ENCODE measurements at places on chromosomes 12 and 14. TPM values are rescaled to one million over a fixed set of nuclear protein-coding genes. Genes with fewer than 3 reads are reported as not detected.

DNA sequence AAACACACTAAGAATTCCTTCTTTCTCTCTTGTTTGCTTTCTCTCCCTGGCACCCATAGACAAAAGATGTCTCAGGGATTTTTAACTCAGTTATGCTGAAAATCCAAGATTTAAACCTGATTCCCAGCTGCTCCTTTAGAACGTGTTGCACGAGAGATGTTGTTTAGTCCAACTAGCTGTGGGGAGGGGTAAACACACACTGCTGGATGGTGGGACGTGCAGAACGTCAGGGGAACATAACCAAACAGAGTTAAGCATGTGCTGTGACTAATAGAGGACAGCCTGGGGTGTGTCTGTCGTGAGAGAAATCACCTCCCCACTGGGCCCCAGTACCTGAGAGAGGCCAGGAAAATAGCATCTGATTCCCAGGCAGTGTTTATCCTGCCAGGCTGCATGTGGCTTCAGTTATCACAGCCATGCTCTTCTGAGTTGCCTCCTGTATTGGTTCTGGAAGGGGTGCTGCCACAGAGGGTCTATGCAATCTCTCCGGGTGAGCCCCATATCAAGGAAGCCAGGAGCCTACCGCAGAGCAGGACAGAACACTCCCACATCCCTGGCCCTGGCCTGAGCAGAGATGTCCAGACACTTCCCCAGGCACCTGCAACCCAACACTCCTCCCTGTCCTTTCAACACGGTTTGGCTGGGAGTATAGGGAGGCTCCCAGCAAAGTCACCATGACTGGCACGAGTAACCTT, 112.7 kb upstream of the EGLN3 start:
- DNase-seq, result no peak

GRCh38 chr12:1313906-1314305, 280.5 kb downstream of the FBXL14 start:
- no peak for DNase-seq

Gene JPH4
- total RNA-seq, result 0.27 TPM

DNA sequence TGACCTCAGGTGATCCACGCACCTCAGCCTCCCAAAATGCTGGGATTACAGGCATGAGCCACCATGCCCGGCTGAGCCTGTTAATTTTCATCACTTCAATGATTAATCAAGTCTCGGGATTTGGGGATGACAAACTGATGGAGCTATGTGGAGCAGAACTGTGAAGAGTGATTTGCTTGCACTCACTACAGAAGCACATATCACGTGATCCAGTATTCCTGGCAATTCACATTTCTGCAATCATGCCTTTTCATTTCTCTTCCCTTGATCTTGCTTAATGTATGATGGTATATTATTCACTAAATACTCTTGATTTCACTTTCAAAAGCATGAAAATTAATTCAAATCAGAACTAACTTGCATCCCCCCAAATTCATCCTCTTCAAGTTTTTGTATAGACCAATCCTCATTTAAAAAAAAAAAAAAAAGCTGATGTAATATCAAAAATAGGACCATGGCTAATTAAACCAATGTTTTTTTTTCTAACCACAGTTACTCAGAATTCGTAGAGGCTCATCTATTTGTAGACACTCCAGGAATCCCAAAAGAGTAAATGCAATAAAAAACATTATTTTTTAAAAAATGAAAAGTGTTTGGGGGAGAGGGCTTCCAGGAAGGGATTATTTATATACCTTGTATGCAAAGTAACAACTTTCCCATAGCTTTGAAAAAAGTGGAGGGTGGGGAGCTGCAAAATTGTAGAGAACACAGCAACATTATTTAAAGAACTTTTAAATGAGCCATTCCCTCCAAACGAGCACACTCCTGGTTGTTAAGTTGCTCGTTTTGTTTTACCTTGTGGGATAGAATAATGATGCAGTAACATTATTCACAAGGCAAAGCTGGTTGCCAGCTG, 7.0 kb upstream of the ATXN2 start:
- DNase-seq, result no peak

DNA sequence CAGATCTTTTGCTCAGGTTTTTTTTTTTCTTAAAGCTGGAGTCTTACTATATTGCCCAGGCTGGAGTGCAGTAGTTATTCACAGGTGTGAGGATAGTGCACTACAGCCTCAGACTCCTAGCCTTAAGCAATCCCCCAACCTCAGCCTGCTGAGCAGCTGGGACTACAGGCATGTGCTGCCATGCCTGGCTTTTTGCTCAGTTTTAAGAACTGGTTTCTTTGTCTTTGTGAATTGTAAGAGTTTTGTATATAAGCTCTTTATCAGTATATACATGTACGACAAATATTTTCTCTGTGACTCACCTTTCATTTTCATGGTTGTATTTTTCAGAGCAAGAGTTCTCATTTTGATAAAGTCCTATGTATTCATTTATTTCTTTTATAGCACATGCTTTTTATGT, 33.3 kb upstream of the C2CD5 start:
- DNase-seq, result no peak

- peak; percentile 78 for DNase-seq
These were observed 6.4 kb downstream of the ERG28 start for GRCh38 chr14:75654127-75654732.

Gene ENDOU
- total RNA-seq, result 0.27 TPM

DNA sequence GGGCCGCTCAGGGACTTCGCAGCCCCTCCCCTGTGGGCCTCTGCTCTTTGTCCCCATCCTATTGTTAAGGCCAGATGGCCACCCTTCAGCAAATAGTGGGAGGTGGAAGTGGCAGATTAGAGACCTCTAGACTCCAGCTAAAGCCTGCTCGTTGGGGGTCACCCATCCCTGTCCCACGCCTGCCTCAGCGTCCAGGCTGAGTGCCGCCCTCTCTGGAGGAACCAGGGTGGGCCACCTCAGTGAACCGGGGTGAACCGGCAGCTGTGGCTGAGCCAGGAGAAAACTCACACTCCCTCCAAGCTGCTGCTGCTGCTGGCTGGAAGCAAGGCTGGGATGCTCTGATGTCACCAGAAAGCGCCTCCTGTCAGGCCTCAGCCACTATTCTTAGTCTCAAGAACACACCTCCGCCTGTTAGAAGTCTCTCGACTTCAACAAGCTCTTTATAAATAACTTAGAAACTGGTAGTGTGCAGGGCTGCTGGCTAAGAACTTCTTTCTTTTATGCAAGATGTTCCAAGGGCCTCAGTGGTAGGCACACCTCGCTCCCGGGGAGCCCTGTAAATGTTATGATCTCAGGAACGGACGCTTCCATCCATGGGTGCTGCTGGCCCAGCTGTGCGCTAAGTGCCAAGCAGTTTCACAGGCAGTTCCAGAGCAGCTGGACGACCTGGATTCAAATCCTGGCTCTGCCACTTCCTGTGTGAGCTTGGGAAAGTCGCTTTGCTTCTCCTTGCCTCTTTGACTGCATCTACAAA, 19.8 kb upstream of the TESC start:
- no peak for DNase-seq

DNA sequence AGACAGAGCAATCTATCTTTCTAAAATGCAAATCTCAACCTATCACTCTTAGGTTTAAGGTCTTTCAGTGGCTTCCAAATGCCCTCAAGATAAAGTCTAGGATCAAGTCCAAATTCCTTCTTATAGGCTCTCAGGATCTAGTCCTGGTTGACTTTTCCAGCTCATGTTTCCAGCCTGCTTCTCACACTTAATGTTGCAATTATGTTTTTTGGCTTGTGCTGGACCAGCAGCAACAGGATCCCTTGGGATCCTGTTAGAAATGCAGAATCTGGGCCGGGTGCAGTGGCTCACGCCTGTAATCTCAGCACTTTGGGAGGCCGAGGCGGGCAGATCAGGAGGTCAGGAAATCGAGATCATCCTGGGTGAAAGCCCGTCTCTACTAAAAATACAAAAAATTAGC, 10.6 kb downstream of the GPR33 start:
- DNase-seq, result no peak

DNA sequence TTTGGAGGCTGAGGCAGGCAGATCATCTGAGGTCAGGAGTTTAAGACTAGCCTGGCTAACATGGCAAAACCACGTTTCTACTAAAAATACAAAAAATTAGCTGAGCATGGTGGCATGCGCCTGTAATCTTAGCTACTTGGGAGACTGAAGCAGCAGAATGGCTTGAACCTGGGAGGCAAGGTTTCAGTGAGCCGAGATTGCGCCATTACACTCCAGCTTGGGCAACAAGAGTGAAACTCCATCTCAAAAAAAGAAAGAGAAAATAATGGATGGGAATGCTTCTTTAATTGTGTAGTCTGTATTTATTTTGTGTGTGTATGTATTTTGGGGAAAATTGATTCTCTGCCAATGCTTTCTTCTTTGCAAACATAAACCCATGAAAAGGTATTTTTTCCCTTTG, 32.5 kb downstream of the SRGAP1 start:
- no peak for DNase-seq

DNA sequence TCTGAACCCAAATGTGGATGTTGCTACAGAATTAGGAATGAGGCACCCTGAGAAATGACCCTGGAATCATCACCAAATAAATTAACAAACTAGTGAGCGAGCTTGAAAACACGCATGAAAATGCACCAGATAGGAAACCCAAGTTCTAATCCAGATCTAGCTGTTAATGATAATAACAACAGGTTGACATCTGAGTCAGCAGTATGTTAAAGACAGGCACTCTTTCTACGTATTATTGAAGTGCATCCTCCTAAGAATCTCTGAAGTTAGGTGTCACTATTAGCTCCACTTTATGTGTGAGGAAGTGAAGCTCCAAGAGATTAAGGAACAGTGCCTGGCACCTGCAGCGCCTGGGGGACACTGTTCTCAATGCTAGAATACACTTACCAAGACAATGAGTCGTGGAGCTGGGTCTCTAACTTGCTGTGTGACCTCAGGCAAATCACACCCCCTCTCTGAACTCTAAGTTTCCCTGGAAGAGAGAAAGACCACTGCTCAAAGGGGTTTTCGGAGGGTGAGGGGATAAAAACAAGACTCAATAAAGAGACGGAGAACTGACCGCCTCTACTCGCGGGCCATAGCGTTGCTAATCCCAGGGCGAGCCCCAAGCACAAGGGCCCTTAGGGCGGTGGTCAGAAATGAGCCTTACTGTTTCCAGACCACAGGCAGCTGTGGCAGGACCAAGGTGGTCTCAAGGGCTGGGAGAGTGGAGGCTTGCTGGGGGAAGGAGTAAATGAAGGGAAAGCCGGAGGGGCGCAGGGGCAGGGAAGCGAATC, 2.1 kb downstream of the SLC6A12 start:
- DNase-seq, result no peak

DNA sequence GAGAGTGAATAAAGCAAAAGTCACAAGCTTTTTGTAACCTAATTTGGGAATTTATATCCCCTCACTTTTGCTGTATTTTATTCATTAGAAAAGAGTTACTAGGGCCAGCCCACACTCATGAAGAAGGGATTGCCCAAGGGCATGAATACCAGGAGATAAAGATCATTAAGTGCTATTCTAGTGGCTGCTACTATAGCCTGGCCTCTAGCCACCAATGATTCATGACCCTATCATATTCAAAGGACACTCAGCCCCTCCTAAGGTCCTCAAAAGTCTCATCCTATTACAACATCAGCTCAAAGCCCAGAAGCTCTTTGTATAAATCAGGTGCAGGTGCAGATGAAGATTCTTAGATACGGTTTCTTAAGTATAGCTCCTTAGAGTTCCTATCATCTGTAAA, 518.1 kb downstream of the TRHDE start:
- DNase-seq, result no peak

DNA sequence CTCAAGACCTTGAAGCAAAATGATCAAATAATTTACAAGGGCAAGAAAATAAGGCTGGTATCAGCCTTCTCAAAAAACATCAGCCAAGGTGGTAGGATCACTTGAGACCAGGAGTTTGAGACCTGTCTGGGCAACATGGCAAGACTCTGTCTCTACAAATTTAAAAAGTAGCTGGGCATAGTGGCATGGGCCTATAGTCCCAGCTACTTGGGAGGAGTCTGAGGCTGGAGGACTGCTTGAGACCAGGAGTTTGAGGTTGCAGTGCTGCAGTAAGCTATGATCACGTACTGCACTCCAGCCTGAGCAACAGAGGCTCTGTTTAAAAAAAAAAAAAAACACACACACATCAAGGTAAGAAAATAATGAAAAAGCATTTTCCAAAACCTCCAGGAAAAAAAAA, 22.1 kb downstream of the SEC23A start:
- no peak for DNase-seq

DNA sequence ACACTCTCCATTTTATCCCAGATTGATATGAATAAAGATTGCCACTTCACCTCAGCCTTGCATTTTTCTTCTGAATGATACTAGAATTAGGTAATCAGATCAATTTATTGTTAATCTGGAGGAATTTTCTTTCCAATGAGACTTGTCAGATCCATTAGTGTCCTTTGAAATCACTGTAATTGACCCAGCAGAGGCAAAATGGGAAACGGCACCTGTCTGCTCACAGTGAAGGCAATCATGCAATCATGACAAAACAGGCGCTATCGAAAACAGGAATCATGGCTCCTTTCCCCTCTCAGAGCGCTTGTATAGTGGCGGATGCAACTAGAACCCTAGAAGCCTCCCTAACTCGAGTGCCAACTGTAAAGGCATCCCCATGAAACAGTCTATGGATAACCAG, 417.6 kb downstream of the GALC start:
- no peak for DNase-seq

DNA sequence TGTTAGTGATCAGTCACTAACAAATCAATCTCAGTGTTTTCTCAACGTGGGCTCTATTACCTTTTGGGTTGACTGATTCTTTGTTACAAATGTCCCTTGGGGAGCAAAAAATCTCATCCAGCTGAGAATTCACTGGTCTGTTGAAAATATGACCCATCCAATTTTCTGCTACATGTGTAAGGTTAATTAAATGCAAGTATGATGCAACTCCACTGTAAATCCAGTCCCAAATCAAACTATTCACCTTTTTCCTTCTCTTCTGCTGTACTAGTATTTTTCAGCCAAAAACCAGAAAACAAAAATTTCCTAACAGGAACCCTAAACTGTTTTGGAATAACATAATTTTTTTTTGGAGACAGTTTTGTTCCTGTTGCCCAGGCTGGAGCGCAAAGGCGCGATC, 2.2 kb downstream of the ERH start:
- DNase-seq, result no peak

GRCh38 chr12:44833561-44833960, 42.6 kb downstream of the NELL2 start:
- no peak for DNase-seq

Gene ZNF641
- total RNA-seq, result 10.8 TPM

DNA sequence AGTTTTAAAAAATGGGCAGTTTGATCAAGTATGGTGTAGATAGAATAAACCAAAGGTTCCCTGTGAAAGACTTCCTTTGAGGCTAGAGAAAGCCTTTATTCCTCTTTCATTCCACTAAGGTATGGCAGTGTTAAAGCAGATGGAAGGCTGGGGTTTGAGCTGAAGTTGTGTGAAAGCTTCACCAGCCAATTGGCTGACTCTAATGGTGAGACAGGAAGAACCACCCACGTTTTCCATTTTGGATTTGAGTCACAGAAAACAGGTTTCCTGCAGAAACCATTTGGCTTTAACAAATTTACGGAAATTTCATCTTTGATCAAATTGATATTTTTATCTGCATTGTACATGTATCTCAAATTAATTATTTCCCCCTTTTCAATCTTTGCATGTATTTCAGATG, 455.0 kb downstream of the PCNX1 start:
- no peak for DNase-seq

Gene LBHD2
- total RNA-seq, result not detected

Gene CD9
- total RNA-seq, result 70.0 TPM
